ENCODE measurements at places on chromosomes 2 and 18.

DNA sequence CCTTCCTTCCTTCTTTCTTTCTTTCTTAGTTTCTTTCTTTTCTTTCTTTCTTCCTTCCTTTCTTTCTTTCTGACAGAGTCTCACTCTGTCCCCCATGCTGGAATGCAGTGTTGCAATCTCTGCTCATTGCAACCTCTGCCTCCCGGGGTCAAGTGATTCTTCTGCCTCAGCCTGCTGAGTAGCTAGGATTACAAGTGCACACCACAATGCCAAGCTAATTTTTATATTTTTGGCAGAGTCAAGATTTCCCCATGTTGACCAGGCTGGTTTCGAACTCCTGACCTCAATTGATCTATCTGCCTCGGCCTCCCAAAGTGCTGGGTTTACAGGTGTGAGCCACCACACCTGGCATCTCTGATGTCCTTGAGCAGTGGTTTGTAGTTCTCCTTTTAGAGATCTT lies 48.5 kb downstream of the IL1R2 start:
- DNase-seq = no peak

DNA sequence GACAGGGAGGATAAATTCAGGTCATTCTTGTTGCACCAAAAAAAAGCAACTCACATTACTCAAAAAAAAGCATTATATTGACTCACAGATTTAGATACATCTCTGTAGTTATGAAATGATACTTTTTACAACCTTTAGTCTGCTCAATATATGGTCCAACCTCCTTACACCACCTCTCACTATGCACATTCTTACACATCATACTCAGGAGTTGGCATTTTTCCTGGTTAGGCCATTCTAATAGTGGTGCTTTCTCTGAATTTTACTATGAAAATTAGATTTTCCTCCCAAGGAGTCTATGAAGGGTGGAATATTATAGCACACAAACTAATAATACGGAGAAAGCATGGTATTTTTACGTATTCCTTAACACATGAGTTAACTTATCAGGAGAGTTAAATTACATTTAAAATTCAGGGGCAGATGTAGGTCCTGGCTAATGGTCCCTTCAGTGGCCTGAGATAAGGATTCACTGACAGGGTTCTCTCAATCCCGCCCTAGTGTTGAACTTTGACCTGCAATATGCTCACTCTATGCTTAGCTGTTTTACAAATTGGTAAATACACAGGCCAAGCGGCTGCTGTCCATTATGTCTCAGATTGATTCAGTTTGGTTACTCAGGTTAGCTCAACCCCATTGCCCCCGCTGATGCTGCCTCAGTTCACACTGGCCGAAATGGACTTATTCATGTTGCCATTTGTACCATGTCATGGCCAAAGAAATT lies 153.6 kb downstream of the NCKAP5 start:
- DNase-seq = no peak

DNA sequence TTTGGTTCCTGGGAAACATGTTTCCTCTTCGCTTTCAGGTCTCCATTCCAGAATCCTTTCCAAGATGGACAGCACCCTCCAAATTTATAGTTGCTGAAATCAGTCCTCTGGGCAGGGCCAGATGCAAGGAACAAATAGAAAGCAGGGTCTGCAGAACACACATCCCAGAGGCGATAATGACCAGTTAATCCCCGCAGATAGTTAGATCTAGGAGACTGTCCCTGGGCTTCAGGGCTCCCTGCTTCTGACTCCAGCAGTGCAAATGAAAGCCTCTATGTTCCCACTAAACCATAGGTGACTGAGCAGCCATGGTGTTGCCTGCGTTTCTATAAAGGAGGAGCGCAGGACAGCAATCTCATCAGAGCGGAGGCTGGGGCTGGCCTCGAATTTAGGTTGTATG lies 38.7 kb downstream of the SRSF7 start:
- DNase-seq = no peak

DNA sequence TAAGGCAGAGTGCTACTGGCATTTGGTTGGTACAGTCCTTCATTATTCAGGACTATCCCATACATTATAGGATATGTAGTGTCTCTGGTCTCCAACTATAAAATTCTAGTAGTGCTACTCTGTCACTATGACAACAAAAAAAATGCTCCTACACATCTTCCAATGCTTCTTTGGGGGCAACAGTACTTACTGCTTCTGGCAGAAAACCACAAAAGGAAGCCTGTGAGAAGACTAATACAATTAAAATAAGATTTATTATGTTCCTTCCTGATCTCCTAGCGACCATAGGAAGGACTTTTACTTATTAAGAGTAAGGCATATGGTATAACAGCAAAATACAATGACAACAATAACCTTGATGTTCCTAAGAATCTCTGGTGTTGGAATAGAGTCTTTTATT lies 48.4 kb upstream of the CPO start:
- no peak for DNase-seq

DNA sequence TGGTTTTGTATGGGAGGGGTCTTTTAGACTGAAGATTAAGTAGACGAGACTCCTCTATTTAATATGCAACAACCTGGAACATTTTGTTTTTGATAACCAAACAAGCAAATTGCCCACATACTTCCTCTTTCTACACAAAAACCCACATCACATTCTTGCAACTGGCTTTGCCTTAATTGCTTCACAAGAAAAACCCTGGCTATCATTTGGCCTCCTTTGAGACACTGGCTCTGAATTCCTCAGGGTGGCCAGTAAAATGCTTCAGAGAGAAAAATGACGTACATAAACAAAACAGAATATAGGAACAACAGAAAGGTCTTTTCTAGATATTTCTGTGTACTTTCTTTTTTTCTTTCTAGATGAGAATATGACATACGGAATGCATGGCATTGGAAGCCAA lies 103.0 kb downstream of the TRIB2 start:
- DNase-seq = no peak

GRCh38 chr2:150689590-150689989 lies 202.1 kb upstream of the RND3 start:
- DNase-seq = no peak

DNA sequence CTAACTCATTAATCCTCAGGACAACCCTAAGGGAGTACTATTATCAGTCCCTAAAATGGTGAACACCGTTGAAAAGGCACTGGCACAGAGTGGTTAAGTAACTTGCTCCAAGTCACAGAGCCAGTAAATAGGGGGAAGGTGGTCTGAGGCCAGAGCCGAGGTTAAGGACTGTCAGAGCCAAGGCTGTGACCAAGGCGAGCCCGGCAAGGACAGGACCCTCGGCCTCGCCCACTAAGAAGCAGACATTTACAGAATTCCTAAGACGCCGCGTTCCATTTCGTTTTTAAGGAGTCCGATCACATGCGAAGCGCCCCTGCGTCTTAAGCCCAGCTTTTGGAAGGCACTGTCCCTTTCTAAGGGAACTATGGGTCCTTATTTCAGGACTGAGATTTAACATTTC lies 1.1 kb downstream of the PDIA6 start:
- no peak for DNase-seq

GRCh38 chr2:35391736-35392442 lies 963.7 kb upstream of the CRIM1 start:
- no peak for DNase-seq

GRCh38 chr2:39228413-39229209 lies 15.2 kb downstream of the CDKL4 start:
- no peak for DNase-seq

DNA sequence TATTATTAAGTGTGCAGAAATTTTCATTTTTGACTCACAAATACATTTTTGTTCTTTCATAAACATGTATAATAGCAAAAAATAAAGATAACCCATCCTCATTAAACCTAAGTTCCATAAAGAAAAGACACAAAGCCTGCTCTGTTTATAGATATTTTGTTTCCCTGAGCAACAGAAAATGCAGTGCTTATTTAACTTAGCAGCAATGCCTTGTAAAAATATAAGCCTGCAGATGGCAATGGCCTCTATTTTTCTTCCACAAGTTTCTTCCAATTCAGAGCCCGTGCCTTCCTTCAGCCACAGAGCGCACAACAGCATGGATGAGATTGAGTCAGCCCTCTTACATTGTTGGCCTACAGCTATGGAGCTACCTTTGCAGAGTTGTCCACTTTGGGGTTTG lies 43.6 kb downstream of the PKP4 start:
- no peak for DNase-seq

- no peak for DNase-seq
Measured at GRCh38 chr2:180778291-180778690, 202.1 kb upstream of the UBE2E3 start.

DNA sequence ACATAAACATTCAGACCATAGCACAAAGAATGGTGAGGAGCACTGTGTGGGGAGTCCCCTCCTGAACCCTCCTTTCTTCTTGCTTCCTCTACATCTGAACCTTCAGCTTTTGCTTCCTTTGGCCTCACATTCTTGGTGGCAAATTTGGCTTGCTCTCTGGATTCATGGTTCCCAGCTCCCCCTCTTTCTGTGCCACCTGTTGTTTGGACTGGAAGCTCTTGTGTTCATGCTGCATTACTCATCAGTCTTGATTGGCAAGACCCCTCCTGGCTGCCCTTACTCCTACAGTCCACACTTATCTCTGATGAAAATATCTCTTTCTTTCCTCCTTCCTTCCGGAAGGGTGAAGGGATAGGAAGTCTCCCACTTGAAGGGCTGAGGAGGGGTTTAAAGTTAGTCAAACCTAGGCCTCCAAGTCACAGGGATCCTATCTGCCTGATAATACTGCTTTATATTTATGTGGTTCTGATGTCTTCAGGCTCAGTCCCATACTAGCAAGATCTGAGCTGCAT lies 70.0 kb downstream of the MYO3B start:
- no peak for DNase-seq

GRCh38 chr2:226690461-226691024 lies 109.1 kb downstream of the IRS1 start:
- no peak for DNase-seq

- DNase-seq = no peak
Measured at GRCh38 chr2:12490641-12491040, 226.1 kb upstream of the TRIB2 start.

DNA sequence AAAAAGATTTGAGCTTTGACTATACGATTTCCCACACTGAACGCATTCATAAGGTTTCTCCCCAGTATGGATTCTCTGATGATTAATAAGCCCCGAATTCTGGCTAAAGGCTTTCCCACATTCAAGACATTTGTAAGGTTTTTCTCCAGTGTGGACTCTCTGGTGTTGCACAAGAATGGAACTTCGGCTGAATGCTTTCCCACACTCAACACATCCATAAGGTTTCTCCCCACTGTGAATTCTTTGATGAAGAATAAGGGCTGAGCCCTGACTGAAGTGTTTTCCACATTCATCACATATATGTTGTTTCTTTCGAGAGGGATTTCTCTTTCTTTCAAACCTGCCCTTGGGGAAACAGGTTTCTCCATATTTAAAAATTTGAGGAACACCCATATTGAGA lies 6.9 kb downstream of the ZNF24 start:
- DNase-seq = no peak

GRCh38 chr2:224085246-224085645 lies 46.2 kb upstream of the SERPINE2 start:
- no peak for DNase-seq

GRCh38 chr2:10497797-10498251 lies 49.7 kb upstream of the ODC1 start:
- peak; percentile 74 for DNase-seq

DNA sequence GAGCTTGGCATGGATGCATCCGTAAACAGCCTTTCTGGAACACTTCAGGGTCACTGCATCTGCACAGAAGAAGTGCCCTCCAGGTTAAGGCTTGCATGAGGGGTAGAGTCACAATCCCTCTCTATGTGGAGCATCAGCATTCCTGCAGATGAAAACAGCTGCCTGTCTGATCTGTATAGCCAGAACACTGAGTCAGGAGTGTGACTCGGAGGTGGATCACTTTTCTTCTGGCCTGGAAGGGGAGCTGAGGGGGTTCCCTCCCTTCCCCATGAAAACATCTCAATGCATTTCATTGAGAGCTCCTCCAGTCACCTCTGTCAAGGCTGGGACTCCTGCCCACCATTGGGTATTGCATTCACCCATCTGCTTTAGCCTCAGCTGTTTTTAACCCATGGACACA lies 72.5 kb upstream of the SERPINE2 start:
- DNase-seq = no peak

DNA sequence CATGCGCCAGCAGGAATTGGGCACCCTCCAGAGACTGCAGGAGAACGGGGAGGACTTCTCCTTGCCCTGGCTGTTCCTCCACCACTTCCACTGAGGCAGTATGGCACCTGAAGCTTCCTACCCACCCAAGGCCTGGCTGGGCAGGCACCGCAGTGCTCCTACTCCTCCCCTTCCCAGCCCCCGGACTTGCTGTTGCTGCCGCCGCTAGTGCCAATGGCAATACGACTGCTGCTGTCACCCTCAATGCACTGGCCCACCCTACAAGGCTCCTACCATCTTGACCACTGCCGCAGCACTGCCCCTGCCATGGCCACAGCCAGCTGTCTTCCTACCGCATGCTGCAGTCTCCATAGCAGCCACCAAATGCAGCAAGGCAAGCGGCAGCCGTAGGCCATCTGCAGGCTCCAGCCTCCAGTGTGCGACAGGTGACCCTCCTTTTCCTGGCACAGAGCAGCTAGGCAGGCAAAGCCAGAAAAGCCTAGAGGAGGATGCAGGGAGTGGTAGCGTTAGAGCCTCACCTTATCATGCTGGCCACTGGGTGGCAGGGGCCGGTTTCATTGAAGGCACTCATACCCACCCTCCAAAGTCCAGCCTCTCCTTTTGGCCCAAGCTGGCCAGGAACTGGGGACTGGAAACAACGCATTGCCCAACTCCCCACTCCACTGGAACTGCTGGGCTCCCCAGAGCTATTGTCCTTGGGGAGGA lies 47.4 kb upstream of the ANKRD62 start:
- no peak for DNase-seq

DNA sequence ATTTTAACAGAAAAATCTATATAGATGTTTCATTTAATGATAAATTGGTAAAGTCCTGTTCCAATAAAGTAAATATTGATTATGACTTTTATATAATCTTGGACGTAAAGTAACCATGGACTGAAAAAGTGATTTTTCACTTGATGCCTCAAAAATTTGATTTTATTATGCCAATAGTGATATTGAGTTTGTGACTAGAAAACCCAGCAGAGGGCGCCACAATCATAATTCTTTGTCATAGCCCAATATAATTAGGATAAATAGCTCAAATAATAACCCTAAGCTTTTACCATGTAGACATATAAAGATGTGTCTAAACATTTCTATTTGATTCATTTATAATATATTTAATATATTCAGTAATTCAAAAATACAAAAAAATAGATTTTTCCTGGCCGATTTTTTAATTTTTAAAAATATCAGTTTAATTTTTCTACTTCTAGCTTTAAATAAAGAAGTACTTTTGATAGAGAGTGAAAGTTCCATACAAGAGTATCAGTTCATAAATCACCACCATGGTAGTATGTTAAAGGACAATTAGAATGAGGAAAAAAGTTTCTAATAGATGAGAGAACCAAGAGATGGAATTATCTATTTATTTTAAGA lies 30.7 kb downstream of the CAMKMT start:
- DNase-seq = peak; percentile 45

- DNase-seq = no peak
Measured at GRCh38 chr2:3442185-3442584, 62.7 kb downstream of the TRAPPC12 start.

GRCh38 chr2:56892382-56892781 lies 708.6 kb downstream of the CCDC85A start:
- DNase-seq = no peak

GRCh38 chr2:241136191-241136590 lies 13.1 kb downstream of the PASK start:
- no peak for DNase-seq

GRCh38 chr2:29082804-29083495 lies 8.6 kb upstream of the PCARE start:
- no peak for DNase-seq

Measured in left cardiac atrium (tissue), 4 donors.